ENCODE measurements at places on chromosomes 2 and 18.

GRCh38 chr2:60071490-60071831 lies 482.0 kb downstream of the BCL11A start:
- no peak for DNase-seq

DNA sequence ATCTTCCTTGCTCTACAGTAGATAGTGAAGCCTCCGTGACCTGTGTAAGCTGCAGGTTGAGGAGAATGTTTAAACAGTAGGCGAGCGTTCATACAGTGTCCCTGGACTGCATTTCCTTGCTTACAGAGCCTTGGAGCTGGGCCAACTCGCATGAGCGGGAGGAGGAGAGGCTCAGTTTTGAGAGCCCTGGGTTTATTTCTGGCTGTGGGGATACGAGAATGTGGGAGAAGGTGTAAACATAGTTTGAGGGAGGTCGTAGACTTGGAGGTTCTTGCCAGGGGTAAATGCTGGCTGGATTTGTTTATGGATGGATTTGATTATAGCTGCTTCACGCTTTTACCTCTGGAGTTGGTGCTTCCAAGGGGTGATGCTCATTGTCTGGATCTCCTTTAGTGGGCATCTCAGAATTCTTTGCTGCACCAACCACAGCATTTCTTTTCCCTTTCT lies 20.8 kb downstream of the CRIM1 start:
- DNase-seq, result no peak

GRCh38 chr2:24058564-24059271 lies 9.2 kb downstream of the FKBP1B start:
- DNase-seq, result no peak

- DNase-seq, result no peak
Observed at GRCh38 chr2:64085936-64086335, 58.3 kb downstream of the PELI1 start.

GRCh38 chr2:38654528-38655381 lies 11.2 kb upstream of the GALM start:
- DNase-seq, result no peak

DNA sequence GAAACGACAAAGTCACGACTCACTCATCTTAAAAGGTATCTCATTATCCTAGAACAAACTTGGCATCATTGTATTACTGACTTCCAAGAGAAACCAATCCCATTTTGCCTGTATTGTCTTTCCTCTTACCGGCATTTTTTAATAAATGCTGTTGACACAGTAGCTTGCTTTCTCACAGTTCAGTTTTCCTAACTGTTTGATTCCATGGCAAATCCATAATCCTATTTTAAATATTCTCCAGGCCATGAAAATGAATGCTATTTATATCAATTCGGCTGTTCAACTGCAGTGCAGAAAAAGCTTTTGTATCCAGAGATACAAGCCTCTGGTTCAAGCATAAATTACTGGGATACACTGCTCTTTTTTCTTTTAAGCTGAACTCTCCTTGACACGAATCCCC lies 1241.9 kb downstream of the DPP10 start:
- DNase-seq, result no peak

DNA sequence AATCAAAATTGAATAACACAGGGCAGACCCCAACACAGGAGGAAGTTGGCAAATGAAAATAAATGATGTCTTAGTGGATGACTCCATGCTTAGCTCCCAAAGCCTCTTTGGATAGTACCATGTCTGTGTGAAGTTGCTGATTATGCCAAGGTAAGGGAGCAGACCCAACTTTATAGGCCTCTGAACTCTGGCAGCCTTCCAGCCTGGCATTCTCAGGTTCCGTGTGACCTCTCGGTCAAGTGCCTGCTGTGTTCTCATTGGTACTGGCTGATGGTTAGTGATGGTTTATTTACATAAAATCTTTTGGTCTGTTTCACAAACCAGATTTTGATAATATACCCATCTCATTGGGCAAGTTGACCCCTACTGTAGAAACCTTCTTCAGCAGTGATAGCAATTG lies 112.2 kb upstream of the TTC39C start:
- DNase-seq, result no peak

DNA sequence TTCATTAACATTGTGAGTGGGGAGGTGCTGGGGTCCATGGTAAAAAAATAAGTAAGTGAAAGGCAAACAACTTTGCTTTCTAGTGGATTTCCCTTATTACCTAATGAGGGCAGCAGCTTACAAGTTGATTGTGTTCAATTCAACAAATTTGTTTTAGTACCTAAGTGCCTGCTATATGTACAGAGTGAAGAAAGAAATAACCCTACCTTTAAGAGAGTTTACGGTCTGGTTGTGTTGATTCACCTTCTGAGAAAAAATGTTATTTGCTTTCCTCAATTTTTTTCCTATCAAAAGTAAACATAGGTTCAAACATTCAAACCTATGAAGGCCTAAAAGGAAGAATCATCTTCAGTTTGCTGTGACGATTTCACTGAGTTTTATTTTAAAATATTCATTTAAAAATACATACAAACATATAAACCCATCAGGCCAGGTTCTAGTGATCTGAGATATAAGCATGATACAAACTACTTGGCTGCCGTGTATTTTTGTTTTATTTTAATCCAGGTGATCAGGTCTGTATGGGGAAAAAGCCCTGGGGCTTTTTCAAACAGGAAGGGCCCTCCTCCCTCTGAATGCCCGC lies 1.5 kb upstream of the SPTBN1 start:
- no peak for DNase-seq

- DNase-seq, result no peak
Observed at GRCh38 chr18:48140731-48141130, 210.3 kb upstream of the SMAD2 start.

DNA sequence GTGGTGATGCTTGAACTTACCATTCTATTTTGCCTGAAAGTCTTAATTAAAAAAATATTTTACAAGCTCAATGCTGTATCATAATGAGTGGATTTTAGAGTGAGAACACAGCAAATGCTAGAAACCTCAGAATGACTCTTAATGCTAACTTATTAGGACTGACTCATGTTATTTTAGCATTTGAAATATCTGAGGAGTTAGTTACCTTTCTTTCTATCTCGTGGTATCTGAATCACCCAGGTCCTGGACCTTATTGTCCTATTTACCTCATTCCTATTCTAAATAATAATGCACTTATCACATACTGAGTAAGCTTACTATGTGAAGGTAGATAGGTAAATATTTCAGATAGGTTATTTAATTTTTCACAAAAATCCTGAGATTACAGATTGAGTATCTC lies 70.7 kb downstream of the SOS1 start:
- no peak for DNase-seq

- no peak for DNase-seq
Observed at GRCh38 chr2:210671065-210671464, 114.7 kb downstream of the CPS1 start.

DNA sequence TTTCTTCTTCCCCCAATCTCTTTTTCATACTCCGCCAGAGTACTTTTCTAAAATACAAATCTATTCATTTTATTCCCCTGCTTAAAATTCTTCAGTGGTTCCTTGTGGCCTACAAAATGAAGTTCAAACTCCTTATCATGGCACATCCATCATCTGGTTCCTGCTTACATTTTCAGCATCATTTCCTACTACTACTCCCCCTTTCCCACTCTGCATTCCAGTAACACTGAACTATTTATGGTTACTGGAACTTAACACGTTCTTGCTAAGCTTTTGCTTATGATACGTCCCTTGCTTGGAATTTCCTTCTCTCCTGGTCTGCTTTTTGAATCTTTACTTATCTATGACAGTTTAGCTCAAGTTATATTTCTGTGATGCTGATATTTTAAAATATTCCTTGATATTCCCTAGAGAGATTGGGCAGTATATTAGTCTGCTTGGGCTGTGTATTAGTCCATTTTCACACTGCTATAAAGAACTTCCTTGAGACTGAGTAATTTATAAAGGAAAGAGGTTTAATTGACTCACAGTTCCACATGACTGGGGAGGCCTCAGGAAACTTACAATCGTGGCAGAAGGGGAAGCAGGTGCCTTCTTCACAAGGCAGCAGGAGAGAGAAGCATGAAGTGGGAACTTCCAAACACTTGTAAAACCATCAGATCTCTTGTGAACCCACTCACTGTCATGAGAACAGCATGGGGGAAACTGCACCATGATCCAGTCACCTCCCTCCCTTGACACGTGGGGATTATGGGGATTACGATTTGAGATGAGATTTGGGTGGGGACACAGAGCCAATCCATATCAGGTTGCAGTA lies 53.2 kb downstream of the BMPR2 start:
- no peak for DNase-seq

DNA sequence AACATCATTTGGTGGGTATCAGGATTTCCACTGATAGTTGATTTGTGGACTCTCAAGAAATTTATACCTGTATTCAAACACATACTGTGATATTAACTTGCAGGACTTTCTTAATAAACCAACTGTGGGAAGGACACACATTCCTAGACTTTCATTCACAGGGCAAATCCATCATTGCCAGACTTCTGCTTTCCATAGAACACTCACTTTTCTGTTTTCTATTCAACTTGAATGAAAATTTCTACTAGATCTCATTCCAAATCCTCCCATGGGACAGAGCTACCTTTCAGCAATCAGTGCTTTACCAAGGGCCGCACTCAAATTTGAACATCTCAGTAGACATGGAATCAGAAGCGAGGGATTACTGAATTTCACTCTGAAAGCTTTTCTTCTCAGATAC lies 612.5 kb downstream of the IRS1 start:
- no peak for DNase-seq

DNA sequence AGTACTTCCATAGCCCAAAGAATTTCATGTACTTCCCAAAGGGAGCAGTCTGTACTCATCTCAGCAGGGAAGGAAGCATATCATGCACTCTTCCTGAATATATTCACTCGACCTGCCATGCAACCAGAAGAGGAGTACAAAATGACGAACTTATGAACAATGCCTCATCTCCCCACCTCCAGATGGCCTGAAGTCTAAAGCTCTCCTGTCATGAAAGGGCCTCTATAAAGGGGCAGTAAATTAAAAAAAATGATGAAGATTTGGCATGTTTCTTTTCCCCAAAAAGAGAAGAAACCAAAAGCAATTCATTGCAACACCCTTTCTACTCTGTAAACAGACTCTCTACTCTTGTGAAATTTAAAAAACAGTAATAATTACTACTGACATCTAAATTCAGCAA lies 1601.1 kb downstream of the LRP1B start:
- DNase-seq, result no peak

DNA sequence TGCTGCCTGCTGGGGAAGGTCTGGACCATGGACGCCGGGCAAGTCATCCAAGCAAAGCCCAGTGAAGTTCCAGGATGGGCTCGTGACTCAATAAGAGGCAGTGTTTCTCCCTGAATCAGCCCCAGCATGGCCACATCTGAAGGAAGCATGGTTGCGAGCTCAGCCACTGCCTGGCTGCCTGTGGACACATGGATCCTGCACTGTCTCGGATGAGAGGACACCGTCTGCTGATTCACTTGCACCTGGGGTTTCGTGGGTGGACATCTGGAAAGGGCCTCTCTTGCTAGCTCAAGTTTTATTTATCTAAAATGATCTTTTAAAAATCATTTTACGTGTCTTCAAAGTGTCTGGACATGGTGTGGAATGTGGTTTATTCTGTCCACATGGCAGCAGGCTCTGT lies 224.8 kb upstream of the FN1 start:
- no peak for DNase-seq

GRCh38 chr2:40440835-40441234 lies 11.1 kb downstream of the SLC8A1 start:
- no peak for DNase-seq

DNA sequence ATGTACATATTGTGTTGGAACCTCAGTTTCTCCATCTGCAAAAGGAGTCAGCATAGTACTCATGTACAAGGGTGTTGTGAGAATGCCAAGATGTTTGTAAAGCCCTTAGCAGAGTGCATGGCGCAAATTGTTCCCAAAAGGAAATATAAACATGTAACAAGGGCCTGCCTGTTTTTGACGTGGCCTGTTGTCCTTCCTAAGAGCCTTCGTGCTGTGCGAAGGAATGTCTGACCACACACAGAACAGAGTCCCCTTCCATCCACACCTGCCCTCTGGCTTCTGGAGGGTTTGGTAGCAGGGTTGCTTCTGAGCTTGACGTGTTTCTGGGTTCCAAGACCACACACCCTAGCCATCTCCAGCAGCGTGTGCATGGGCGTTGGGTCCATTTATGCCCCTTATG lies 34.9 kb downstream of the CABLES1 start:
- DNase-seq, result no peak

- DNase-seq, result no peak
Observed at GRCh38 chr2:206096876-206097275, 10.9 kb upstream of the INO80D start.

- no peak for DNase-seq
Observed at GRCh38 chr18:58536202-58536516, 92.7 kb downstream of the ALPK2 start.

- DNase-seq, result no peak
Observed at GRCh38 chr2:143603035-143603655, 473.9 kb downstream of the ARHGAP15 start.

- DNase-seq, result no peak
Observed at GRCh38 chr18:48855422-48856377, 95.1 kb downstream of the SMAD7 start.

DNA sequence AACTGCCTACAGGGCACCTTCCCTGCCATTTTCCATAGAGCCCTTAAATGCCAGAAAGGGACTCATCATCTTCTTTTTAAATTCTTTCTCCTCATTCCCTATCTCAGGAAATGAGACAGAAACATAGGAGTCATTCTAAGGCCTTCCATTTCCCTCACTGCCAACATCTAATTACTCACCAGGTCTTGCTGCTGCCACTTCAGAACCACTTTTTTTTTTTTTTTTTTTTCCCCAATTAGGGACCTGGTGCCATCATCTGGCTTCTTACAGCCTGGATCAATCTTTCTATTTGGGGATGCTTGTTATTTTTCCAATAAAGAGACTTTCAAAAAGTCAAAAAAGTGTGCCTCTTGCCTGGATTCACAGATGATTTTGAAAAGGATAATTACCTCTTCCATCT lies 373.4 kb downstream of the LPIN1 start:
- no peak for DNase-seq
